ENCODE measurements at places on chromosomes 6 and 20.

DNA sequence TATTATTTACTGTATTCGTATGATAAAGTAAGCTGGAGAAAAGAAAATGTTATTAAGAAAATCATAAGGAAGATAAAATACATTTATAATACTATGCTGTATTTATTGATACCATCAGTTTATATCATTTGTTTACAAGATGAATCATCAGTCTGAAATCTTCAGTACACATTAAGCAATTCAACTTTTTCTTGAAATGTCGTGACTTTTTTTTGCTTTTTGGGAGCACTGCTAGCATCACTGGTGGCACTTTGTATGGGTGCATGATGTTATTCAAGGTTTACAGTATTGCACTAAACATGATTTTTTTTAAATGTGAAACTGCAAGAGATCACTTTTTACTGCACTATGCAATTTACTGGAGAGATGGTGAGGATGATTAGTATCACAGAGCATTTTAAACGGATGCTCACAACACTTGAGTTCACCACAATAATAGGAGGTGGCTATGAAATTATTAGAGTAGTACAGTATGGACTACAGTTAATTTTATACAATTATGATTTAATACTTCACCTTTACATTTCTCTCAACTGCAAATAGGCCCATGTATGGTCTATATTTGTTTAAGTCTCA lies 85.9 kb downstream of the SNAP25 start:
- DNase-seq, result no peak

DNA sequence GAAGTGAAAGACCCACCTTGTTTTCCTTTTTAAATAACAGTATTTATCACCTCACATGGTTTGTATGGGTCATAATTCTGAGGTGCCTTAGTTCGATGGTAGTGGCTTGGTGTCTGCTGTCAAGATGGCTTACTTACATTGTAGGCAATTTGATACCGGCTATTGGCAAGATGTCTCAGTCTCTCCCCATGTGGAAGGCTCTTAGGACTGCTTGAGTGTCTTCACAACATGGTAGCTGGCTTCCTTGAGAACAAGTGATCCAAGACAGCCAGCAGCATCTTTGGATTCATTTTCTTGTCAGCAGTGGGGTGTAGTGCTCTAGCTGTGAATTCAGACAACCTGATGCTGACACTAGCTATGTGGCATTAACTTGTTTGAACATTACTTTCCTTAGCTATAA lies 70.1 kb downstream of the CBFA2T2 start:
- no peak for DNase-seq

DNA sequence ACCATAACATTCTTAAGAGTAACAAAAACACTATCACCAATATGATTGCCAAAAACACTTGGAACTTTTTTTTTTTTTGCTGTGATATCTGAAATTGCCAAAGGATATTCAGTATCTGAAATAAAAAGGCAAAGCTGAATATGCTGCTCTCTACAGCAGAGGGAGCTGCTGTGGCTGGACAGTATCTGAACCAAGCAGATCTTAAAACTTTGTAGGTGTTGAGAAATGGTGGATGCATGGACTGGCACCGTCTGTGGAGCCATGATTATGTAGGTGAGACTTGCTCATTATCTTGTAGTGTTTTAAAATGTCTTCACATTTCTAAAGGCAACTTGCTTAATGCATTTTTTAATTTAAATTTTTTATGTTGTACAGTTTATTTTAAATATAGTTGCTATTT lies 9.2 kb downstream of the PDCD2 start:
- no peak for DNase-seq

- no peak for DNase-seq
Observed at GRCh38 chr20:57391439-57392301, 474 bp downstream of the RBM38 start.

DNA sequence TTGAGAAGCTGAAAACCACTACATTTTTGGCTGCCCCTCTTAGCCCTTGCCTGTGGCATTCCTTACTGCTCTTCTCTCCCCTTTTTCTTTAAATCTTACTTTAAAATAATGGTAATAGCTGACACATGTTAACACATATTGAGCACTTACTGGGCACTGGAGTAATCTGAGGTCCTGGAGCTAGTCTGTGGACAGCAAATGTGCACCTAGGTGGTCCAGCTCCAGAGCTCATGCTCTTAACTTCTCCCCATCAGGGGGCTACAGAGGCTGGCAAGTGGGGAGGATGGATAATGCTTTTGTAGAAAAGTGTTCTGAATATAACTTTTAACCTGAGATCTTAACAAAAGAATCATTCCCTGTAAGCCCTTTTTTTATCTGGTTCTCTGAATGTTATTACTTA lies 74.8 kb downstream of the ADGRB3 start:
- DNase-seq, result no peak

GRCh38 chr6:124445581-124445980 lies 516.7 kb upstream of the RNF217 start:
- no peak for DNase-seq

DNA sequence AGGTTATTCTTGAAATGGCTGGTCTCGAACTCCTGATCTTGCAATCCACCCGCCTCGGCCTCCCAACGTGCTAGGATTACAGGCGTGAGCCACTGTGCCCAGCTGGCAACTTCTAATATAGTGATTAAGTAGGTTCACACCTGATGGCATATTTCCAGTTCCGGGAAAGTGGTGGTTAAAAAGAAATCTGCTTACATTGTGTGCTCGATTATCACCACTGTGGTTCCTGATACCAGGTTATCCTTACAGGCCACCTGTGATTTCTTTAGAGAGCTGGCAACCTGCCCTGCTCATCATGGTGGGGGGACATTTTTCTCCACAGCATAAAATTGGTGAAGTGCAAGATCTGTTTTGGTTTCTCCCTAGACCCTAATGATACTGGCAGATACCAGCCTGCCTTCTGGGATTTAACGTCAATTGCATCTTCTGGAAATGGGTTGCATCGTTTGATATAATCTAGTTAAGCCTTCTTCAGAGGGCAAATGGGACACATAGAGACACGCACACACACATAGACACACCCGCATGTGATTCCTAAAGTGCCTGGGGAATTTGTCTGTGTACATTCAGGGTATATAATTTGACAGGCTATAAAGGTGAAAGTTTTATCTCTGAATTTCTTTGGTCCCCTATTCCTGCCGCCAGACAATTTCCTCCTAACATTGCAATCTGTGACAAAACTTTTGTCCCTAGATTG lies 49.7 kb upstream of the CITED2 start:
- DNase-seq, result no peak

GRCh38 chr20:49635166-49635565 lies 67.2 kb upstream of the PTGIS start:
- DNase-seq, result no peak

- no peak for DNase-seq
Observed at GRCh38 chr6:43268782-43269272, 25.5 kb downstream of the TTBK1 start.

GRCh38 chr6:105596284-105596755 lies 193.4 kb upstream of the PREP start:
- DNase-seq, result no peak

DNA sequence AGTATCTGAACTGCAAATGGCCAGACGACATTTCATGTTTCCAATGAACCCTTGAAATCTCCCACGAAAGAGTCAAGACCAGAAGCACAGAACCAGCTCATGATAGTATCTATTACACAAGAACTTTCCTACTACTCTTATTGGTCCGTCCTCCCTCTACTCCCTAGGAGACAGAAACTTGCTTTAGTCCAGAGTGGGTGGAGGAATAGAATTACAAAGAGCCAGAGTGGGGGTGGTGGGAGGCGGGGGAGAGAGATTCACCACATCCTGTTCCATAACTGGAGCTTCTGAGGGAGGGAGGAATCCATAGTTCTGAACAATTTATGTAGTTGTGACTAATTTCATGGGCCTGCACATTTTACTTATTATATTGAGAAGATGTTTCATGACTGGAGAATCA lies 18.5 kb upstream of the WFDC10A start:
- no peak for DNase-seq

DNA sequence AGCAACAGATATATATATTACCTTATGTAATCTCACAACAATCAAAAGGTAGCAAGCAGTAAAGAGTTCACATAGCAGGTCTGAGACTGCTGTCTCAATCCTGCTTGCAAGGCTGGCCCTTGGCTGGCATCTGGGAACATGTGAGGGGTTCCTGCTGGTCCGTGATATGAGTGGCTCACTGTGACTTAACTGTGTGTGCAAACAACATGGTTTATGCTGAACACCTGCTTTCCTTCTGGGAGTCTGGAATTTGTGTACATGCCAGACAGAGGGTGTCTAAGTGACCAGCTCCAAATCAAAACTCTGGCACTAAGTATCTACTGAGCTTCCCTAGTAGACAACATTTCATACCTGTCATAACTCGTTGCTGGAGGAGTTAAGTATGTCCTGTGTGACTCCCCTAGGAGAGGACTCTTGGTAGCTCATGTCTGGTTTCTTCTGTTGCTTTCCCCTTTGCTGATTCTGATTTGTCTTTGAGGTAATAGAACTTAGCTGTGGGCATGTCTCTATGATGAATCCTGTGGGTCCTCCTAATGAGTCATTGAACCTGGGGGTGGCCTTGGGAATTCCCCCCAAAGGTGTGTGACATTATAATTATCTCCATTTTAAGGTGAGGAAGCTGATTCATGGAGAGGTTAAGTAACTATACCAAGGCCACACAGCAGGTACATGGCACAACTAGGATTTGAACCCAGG lies 131.6 kb upstream of the NEDD9 start:
- no peak for DNase-seq
